Jurkat, Clone E6-1 (cell line): ENCODE measurements at places on chromosomes 16 and 17.

DNA sequence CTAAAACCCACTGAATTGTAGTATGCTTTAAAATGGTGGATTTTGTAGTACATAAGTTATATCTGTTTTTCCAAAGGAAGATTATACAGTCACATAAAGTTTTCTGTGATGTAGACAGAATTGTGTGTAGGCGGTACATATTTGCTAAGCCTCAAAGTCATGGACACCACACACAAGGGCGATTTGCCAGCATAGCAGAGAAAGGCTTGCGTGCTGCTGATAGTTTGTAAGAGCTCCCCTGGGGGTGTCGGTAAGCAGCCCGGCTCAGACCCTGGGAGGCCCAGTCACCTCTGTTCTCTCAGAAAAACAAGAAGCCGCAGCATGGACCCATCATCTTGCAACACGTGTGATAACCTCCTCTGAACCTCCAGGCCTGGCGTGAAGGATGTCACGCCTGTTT lies 38.3 kb upstream of the AKTIP start:
- DNase-seq: no peak

- peak; percentile 51 for DNase-seq
Observed at GRCh38 chr17:53032861-53033271, 789.9 kb upstream of the KIF2B start.

DNA sequence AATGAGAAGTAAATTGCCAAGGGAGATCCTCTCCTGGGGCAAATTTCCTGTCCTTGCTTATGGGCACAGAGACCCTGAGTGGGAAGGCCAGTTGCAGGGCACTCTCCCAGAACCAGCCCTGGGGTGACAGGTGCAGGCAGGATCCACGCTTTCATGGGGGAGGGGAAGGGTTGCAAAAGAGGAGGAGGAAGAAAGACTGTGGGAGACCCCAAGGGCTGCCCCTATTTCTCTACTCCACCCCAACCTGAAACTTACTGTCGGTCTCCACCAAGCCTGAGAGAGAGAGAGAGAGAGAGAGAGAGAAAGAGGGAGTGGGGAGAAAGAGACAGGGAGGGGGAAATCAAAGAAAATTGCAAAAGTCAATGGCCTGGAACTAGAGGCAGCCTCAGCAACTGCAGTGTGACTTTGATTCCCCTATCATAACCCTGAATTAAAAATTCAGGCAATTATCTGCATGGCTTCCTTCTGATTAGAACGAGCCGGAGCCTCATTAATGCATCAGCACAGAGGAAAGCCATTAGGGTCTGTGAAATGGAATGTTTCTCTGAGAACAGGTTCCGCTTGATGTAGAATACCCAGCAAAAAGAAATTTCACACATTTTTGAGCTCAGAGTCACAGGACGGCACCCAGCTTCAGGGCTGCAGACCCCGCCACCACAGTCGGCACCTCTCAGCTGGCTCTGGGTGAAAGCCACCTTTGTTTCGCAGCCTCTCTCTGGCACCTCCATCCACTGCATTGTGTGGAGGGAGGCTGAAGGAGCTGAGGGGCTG lies 45.1 kb upstream of the HNF1B start:
- DNase-seq: no peak

- no peak for DNase-seq
Observed at GRCh38 chr16:75948886-75949285, 222.6 kb upstream of the CPHXL start.

DNA sequence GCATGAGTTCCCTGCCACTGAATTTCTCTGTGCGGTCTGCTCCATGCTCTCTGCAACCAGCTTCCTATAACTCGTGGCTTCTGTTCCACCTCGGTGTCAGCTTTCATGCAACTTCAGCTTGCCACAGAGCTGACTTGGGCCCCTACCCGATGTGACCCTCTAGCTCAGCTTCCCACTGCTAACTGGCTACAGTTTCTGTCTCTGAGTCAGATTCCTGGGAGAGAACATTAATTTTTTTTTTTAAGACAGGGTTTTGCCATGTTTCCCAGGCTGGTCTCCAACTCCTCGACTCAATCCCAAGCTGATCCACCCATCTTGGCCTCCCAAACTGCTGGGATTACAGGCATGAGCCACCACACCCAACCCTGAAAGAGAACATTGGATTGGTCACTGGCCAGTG lies 35.5 kb upstream of the PSMD7 start:
- DNase-seq: no peak

DNA sequence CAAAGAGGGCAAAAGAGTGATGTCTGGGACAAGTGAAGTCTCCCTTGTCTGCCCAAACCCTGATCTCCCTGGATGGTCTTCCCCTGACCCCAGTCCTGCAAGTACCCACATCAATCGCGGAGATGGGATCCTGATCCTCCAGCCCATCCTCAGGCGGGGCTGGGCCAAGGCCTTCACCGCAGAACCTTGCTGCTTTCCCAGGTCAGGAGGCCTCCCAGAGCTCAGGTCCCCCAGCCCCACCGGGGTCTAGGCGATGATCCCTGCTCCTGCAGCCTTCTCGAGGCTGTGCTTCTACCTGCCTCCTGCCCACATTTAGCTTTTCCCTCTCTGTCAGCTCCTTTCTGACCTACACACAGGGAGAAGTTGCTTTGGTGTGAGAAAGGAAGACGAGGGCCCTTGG lies 6.3 kb downstream of the SLC12A4 start:
- DNase-seq: no peak

DNA sequence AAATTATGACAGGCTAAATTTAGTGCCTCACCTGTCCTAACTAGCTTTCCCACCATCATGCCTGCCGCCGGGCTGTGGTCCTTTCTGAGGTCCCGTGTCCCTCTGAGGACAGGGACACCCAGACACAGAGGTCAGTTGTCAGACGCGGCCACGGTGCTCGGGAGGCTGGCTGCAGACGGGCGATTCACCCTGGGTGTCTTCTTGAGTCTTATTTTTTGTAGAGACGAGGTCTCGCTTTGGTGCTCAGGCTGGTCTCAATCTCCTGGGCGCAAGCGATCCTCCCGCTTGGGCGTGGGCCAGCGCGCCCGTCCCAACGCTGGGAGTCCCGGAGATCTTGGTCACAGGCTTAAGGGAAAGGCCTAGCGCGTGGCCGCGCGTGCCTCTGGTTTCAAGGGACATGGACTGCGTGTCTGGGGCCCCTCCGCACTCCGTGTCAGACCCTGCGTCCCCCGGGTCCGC lies 797 bp upstream of the RAB11FIP3 start:
- no peak for DNase-seq

DNA sequence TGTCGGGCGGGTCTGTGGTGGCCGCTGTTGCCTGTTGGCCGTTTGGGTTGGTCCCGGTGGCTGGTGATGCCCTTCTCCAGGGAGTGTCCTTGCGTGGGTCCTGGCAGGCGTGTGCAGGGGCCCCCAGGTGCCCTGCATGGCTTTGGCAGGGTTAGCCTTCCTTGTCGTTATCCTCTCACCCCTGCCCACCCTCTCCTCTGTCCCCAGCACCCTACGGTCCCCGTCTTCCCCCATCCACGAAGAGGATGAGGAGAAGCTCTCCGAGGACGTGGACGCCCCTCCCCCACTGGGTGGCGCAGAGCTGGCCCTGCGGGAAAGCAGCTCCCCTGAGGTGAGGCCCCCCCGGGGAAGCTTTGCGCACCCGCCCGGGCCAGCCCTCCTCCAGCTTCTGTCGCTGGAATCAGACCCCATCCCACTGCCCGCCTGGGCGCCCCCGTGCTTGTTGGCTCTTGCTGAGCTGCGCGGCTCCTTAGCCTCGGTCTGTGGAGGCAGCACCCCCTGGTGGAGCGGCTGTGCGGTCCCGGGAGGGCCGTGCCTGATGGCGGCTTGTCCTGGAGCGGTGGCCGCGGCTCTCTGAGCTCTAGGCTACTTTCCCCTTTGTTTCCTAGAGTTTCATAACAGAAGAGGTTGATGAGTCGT lies 10.6 kb upstream of the NUDT16L1 start:
- no peak for DNase-seq

GRCh38 chr16:5386989-5387388 lies 289.4 kb upstream of the EEF2KMT start:
- DNase-seq: no peak

- no peak for DNase-seq
Observed at GRCh38 chr17:45405250-45406086, 27.2 kb downstream of the ARHGAP27 start.

- no peak for DNase-seq
Observed at GRCh38 chr16:68246666-68247065, 1.5 kb downstream of the PLA2G15 start.

DNA sequence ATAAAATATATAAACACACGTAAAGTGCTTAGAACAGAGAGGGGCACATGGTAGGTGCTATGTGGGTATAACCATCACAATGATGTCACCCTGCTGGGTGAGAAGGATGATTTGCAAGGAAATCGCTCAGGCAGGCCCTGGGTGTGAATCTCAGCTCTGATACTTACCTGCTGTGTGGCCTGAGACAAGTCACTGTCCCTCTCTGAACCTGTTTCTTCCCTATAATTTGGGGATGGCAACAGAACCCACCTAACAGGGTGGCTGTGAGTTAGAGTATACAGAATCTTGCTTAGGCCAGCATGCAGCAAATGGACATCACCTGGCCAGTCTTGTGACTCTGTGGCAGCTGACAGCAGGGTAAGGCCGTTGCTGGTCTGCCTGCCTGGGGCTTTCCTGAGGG lies 36.6 kb upstream of the ALKBH5 start:
- no peak for DNase-seq

DNA sequence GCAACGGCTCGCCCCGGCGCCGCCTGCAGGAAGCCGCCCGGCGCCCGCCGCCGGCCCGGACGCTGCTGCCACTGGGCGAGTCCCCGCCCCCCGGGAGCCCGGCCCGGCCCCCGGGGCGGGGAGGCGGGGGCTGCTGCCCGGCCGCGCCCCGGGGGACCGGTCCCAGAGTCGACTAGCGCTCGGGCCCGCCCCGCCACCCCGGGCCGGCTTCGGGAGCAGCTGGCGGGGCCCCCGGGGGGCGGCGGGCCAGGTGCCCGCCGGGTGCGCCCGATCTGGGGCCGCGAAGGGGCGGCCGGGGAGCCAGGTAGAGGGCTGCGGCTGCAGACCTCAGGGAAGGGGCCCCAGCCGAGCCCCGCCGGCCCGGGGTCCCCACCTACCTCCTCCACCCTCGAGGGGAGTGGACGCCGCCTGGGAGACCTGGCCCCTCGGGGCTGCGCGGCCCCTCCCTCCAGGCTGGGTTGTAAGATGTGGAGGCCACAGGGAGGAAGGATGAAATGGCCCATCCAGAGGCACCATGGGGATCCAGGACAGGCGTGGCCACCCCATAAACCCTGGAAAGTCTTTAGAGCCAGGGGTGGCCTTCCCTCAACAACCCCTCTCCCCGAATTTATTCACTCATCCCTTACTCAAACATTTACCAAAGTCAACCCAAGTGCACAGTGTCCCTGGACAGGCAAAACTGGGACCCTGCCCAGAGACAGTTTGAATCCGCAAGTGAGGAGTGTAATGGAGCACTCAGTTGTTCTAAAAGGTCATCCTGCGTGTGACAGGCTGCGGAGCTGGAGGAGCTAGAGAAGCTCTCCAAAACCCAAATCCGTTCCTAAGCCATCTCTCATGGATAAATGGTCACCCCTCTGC lies at the start of gene CDYL2:
Gene CDYL2, minus strand, starts transcription at position 73 of the 858 bp plus-strand sequence. CDS start 425 bp downstream, outside the sequence.
- DNase-seq: no peak

- no peak for DNase-seq
Observed at GRCh38 chr16:53773881-53774280, 69.9 kb downstream of the FTO start.

DNA sequence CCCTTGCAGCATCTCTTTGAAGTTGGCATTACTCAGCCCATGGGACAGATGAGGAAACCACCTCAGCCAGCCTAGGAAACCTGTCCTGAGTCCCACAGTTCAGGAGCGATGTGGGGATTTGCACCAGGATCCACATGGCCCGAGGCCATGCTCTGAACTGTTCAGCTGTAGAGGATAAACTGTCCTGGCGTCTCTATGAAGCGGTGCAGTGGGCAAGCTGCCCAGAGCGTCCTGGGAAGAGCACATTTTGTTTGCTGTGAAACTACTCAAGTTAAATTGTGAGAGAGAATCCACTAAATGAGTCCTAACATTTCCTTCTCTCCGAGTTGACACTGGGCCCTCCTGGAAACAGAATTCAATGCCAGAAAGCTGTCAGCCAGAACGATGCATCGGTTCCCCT lies 276.6 kb upstream of the TNRC6C start:
- DNase-seq: no peak

DNA sequence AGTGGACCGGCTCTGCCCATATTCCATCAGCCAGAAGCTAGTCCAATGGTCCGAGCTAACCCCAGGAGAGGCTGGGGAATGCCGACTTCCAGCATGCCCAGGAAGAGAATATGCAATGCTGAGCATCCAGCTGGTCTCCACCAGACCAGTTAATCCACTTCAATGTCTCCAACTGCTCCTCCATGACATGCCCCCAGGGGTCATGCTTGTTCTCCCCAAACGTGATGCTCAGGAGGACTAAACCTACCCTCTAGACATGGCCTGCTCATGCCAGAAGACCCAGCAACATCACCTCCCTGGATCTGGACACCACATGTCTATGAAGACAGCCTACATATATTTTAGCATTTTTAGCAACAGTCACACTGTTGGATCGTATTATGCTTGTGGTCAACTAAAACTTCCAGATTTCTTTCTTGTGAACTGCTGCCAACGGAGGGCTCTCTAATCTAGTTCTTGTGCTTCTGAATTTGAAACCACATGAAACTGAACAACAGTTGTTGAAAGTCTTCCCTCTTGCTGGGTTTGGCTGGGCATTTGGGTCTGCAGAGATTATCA lies 245.1 kb downstream of the SOX9 start:
- no peak for DNase-seq

- no peak for DNase-seq
Observed at GRCh38 chr17:68697850-68698361, 96.7 kb upstream of the FAM20A start.

GRCh38 chr17:65556014-65556909 lies 5.2 kb downstream of the AXIN2 start:
- DNase-seq: peak; percentile 87

DNA sequence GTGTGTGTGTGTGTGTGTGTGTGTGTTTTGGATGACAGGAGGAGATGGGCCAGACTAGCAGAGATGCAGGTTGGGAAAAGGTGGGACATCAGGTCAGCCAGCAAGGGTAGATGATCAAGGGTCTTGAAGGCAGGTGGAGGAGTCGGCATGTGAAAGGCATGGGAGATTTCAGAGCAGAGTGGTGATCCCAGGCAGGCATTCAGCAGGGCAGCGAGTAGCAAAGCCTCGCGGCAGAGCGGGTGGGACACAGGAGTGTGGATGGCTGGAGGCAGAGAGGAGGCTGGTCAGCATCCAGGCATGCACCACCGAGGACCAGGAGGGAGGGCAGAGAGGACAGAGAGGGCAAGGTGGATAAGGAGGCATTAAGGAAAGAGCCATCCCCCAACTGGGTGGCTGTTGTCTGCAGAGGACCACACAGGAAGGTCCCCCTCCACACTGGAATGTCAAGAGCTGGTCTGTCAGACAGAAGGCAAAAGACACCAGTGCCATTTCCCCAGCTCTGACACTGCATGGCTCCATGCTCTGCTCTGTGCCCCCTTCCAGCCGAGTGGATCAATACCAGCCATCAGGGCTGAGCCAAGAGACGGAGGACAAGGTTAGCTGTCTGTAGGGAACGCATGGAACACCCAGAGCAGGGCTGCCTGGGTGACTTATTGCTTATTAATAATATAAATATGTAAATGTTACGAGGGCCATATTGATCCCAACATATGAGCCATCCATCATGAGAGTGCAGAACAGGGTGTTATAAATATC lies 74.8 kb upstream of the RPL38 start:
- no peak for DNase-seq

GRCh38 chr16:56792967-56793366 lies 63.0 kb downstream of the NUP93 start:
- DNase-seq: no peak

GRCh38 chr17:263773-264172 lies 82.3 kb upstream of the DOC2B start:
- DNase-seq: no peak

- no peak for DNase-seq
Observed at GRCh38 chr17:79006794-79007503, 2.6 kb downstream of the CANT1 start.
